ENCODE measurements at places on chromosomes 16 and 17.
A peak's percentile ranks its signal among the peaks of the same experiment; 100 is the strongest.

GRCh38 chr17:4100883-4101756, 41.7 kb downstream of the ZZEF1 start:
- DNase-seq = no peak

DNA sequence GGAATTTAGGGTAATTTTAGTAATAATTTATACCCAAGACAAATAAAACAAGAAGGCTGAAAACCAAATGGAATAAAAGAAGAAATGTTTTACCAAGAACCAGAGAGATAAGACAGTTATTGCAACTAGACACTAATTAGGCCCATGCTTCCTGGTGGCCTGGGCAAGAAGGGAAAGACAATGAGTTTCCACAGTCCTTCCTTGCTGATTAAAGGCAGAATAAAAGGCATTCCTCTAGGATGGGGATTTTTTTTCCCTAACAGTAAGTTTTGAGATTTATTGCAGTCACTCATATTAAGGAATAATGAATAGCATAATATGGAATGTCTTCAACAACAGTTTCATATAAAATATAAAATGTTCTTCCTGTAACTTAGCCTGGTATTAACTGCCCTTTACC, 41.5 kb downstream of the TOM1L2 start:
- no peak for DNase-seq

- DNase-seq = no peak
Observed at GRCh38 chr16:87664792-87665191, 62.5 kb downstream of the JPH3 start.

GRCh38 chr16:2769675-2770056, 7.4 kb downstream of the ELOB start:
- no peak for DNase-seq

DNA sequence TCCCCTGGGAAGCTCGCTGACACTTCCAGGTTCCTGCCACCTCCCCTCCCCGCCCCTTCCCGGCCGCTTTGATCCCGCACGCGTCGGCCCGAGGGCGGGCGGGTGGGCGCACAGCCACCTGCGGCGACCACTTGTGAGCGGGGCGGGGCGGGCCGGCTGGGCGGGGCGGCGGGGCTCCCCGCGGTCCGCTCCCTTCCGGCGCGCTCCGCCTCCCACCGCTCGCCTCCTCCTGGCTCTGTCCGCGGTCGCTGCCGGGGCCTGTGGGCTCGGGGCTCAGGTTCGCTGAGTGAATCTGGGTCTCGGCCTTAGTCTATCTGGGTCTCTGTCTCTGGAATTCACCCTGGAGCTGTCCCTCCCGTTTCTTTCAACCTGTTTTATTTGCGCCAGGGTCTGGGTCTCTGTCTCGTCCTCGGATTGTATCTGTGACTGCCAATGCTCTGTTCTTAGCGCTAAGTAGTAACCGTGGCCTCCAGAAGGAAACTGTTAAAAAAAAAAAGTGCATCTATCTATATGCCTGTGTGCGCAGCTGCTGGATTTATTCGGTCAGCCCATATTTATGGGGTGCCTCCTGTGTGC, 2.7 kb upstream of the HES7 start:
- peak; percentile 70 for DNase-seq

GRCh38 chr16:58317608-58318152, 22.9 kb upstream of the PRSS54 start:
- DNase-seq = no peak

Measured in tongue (tissue), 3 donors.